T-helper 17 cell (primary cell): ENCODE measurements at places on chromosomes 3 and 15. TPM values are rescaled to one million over a fixed set of nuclear protein-coding genes. Genes with fewer than 3 reads are reported as not detected.
A peak's percentile ranks its signal among the peaks of the same experiment; 100 is the strongest.

- H3K27me3 ChIP-seq, result peaks cover 11% of the 10 kb centered on the region
- DNase-seq, result no peak
- no peak overlapping the region for H3K4me3 ChIP-seq
- no peak overlapping the region for H3K27ac ChIP-seq
- no peaks in the 10 kb centered on the region for H3K36me3 ChIP-seq
Measured at GRCh38 chr3:110318108-110318507, 753.5 kb upstream of the NECTIN3 start.

GRCh38 chr3:4409415-4409814 is 57.7 kb downstream of the SUMF1 start:
- H3K4me1 ChIP-seq, result peaks cover 25% of the 10 kb centered on the region
- H3K27me3 ChIP-seq, result no peaks in the 10 kb centered on the region
- peak overlapping the region; percentile 56 for H3K27ac ChIP-seq
- H3K4me3 ChIP-seq, result peak overlapping the region; percentile 25
- DNase-seq, result no peak

Gene GRM7
- not detected for total RNA-seq

Gene SENP8
- 0.31 TPM for total RNA-seq

Gene LMAN1L
- 0.91 TPM for total RNA-seq

Gene GRM2
- 2.2 TPM for total RNA-seq

GRCh38 chr3:115239717-115240116 is 92.6 kb upstream of the ZBTB20 start:
- no peak overlapping the region for H3K27ac ChIP-seq
- H3K36me3 ChIP-seq, result peaks cover 2% of the 10 kb centered on the region
- no peak overlapping the region for H3K4me3 ChIP-seq
- no peak for DNase-seq
- H3K27me3 ChIP-seq, result no peaks in the 10 kb centered on the region
